ENCODE measurements at places on chromosomes 12 and 14. TPM values are rescaled to one million over a fixed set of nuclear protein-coding genes. Genes with fewer than 3 reads are reported as not detected.

The PTPRB gene
- 4.5 TPM for total RNA-seq

- DNase-seq, result no peak
These were observed 59.7 kb downstream of the FUT8 start for GRCh38 chr14:65472189-65472588.

- DNase-seq, result no peak
These were observed 151.5 kb upstream of the SLC38A2 start for GRCh38 chr12:46523863-46524770.

The PMCH gene
- total RNA-seq, result 0.41 TPM

- peak; percentile 6 for DNase-seq
These were observed 924.1 kb upstream of the TMEM132C start for GRCh38 chr12:127342861-127343260.

The OTOGL gene
- total RNA-seq, result 0.41 TPM

GRCh38 chr12:1572731-1573130 lies 21.6 kb downstream of the FBXL14 start:
- no peak for DNase-seq

The FAIM2 gene
- total RNA-seq, result 17.9 TPM

- no peak for DNase-seq
These were observed 647 bp upstream of the ESPL1 start for GRCh38 chr12:53267306-53267998.

DNA sequence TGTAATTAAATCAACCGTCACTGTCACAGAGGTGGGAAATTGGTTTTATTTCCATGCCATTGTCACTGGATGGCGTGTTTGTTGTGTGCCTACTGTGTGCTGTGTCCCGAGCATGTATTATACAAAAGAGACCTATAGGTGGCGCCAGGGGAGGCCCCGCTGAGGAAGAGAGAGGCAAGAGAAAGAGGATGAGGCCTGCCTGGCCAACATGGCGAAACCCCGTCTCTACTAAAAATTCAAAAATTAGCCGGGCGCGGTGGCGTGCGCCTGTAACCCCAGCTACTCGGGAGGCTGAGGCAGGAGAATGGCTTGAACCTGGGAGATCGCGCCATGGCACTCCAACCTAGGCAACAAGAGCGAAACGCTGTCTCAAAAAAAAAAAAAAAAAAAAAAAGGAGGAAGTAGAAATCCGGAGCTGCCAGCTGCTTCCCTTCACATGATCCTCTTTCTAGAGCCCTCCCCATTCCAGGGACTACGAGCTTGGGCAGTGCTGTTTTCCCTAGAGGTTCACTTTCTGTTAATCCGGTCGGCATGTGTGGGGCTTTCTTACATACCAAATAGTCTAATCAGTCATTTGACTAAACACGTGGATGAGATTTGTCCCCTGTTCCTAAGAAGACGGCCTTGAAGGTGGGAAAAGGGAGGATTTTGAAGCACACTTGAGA lies 6.4 kb upstream of the CCDC175 start:
- no peak for DNase-seq

GRCh38 chr14:71996610-71997009 lies 64.4 kb downstream of the RGS6 start:
- no peak for DNase-seq

The PRIMA1 gene
- under 0.01 TPM for total RNA-seq

GRCh38 chr12:9864913-9865675 lies 4.1 kb downstream of the CLEC2B start:
- no peak for DNase-seq

All from frontal cortex (tissue), 4 donors.